Stimulated activated CD4-positive, alpha-beta T cell treated with anti-CD3 and anti-CD28 coated beads, Interleukin-12 subunit alpha, Interleukin-12 subunit beta, amount 100 ng/mL, for 4 hours (primary cell): ENCODE measurements at places on chromosomes 7 and 10.

- DNase-seq, result no peak
Measured at GRCh38 chr7:79528421-79528820, 75.0 kb upstream of the MAGI2 start.

- DNase-seq, result no peak
Measured at GRCh38 chr7:107715531-107715930, 28.4 kb upstream of the CBLL1 start.

GRCh38 chr7:1136841-1137516 is 23.0 kb downstream of the ZFAND2A start:
- no peak for DNase-seq

DNA sequence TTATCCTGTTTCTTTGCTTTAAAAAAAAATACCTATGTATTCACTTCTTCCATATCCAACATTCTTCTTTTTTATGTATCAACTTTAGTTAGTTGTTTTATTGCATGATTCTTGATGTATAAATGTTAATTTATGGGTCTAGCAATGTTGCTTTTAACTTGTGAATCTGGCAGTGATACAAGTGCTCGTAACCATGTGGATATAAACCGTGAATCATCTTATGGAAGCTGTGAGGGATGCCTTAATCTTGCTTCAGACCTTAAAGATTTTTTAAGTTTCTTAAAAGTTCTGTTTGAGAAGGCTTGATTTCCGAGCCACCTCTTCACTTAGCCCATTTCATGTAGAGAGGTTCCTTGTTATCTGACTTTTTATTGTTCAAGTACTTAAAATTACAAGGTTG is 25.9 kb downstream of the HELLS start:
- DNase-seq, result no peak

- DNase-seq, result no peak
Measured at GRCh38 chr7:140640727-140641523, at the start of gene DENND2A. DENND2A (minus strand) TSS chr7:140640813; CDS start chr7:140602397, 38,416 bp downstream.

GRCh38 chr7:93475811-93476210 is 98.7 kb downstream of the CALCR start:
- no peak for DNase-seq

DNA sequence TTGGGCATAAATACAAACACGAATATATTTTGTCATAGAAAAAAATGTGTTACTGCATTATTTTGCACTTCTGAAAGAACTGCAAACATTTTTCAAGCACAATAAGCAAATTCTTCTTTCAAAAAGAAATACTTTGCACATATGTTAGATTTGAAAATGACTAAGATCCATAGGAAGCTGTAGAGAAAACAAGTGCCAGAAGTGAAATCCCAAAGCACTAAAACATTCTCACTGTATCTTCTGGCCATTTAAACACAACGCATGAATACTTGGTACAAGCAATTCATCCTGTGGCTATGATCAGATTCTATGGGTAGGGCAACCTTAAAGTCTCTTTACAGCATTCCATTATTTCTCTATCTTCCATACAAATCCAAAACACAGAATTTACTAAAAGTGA is 225.4 kb upstream of the IMMP2L start:
- no peak for DNase-seq

DNA sequence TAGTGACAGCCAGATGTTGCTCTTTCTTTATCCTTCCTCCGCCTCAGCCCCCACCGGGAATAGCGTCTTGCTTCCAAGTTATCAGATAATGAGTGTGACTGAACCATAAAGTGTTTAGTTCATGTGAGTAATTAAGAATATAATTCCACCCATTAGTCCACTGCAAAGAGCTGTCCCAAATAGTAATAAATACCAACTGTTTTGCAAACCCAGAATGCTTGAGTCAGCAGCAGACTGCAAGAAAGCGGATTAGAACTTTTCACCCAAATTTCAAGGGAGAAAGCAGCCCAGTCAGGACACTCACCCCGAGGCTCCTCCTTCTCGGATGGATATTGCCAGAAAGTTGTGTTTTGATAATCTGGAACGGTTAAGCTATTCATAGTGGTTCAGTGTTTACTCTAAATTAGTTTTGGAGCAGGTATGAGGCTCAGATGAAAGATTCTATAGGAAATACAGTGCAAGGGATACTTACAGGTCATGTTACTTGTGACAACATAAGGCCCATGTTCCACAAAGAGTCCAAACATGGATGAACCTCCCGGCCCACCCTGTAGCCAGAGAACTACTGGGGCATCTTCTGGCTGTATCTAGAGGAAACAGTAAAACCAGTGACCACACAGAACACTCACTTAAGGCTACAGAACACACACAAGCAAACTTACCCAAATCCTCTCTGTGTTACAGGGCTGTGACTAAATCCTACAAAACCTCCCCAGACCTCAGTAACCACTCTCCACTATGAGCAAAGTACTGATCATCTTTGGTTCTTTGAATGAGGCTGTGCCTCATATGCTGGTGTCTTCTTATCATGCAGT is 50.5 kb downstream of the CPVL start:
- DNase-seq, result no peak

GRCh38 chr10:63700631-63701156 is 179.5 kb downstream of the REEP3 start:
- DNase-seq, result no peak

- DNase-seq, result no peak
Measured at GRCh38 chr10:68550747-68551411, 9.3 kb upstream of the TET1 start.

- peak; percentile 41 for DNase-seq
Measured at GRCh38 chr10:124650820-124651401, 93.3 kb downstream of the FAM53B start.

DNA sequence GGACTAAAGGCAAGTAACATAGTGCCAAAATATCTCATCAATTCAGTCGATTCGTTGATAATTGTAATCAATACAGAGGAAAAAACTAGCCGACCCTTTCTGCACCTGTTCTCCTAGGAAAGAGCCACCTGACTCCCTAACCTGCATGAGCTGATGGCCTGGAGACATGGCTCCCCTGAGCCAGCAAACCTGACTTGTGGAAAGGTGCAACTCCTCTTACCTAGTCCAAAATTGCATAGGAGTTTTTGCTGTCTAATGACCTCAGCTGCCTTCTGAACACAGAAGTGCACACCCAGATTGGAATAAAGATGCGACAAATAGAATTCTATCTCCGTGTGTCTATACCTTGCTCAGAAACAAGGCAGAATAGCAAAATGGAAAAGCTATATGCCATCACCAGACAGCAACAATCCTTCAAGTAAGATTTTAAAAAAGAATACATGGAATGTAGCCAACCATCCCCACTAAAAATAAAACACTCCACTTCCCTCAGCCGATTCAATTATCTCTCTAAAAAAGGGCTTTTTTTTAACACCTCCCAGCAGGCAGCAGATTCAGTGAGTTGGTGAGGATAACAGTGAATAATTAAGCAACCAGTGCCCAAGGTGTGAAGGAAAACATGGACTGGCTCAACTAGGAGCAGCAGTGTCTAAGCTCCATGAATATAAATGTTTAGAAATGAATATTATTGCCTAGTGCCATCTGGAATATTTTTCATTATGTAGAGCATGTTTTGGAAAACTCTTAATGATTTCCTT is 26.6 kb upstream of the LMTK2 start:
- no peak for DNase-seq

DNA sequence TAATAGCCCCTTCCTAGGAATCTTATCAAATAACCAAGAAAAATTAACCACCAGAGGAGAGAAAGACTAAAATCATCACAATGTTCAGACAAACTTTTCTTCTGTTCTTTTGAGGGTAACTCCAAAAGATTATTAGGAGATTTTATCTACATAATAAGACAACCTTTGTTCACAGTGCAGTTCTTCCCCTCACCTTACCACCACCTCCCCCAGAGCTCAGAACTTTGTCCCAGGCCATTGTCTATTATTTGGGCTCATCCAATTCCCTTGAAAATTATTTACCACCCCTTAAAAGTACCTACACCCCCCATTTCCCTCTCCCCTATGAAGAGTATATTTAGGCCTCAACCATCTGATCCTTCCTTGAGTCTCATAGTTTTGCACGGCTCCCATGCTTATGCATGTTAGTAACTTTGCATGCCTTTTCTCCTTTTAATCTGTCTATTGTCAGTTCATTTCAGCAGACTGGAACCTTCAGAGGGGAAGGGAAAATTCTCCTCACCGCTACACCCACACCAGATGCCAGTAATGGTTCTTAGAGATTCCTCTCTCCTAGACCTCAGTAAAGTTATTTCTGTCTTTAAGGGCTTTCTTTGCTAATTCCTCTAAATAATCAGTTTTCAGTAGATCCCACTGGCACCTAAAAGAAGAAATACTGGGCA is 234.9 kb downstream of the SKIDA1 start:
- no peak for DNase-seq
